Bone marrow (tissue), 2 donors: ENCODE measurements at places on chromosomes 7 and 10.

- no peak for DNase-seq
Measured at GRCh38 chr7:142804728-142805207, 34.0 kb downstream of the PRSS2 start.

- DNase-seq = no peak
Measured at GRCh38 chr7:95335093-95335492, 10.8 kb upstream of the PON1 start.

GRCh38 chr10:52541006-52541473 lies 227.0 kb downstream of the DKK1 start:
- no peak for DNase-seq

DNA sequence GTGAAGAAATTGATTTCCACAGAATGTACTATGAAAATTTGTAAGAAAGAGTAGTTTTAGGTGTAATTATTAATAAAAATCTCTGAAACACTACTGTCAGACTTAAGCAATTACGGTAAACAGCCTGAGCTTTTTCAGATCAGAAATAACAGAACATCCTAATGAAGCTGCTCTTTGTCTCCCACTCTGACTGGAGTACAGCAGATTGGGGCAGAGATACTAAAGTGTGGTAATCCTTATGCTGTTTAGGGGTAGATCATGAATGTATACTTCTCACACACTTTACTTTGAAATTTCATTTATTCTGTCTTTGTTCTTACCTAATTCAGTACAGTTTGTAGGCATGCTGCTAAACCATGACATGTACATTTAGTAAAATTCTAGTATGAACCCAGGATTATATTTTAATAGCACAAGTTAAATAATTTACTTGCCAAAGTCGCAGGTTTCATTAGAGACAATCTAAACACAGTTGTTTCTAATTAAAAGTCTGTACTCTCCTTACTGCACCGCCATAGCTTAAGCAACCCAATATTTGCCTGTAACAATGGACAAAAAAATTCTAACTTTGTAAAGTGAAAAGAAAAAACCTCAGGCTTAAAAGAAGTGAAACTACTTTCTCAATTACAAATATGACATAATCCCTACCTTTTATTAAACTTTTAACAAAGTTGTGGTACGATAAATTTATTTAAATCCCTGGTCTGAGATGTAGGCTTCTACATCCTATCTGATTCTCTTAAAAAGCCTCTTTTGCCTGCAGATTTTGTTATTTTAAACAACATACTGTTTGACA lies 88.8 kb downstream of the KMT2E start:
- no peak for DNase-seq

- no peak for DNase-seq
Measured at GRCh38 chr7:151472644-151473380, 32.9 kb upstream of the CRYGN start.

GRCh38 chr7:118054529-118054928 lies 129.4 kb upstream of the LSM8 start:
- DNase-seq = no peak

GRCh38 chr10:83603708-83604107 lies 535.6 kb upstream of the GHITM start:
- no peak for DNase-seq

- DNase-seq = no peak
Measured at GRCh38 chr10:51672039-51672535, 27.3 kb downstream of the CSTF2T start.

DNA sequence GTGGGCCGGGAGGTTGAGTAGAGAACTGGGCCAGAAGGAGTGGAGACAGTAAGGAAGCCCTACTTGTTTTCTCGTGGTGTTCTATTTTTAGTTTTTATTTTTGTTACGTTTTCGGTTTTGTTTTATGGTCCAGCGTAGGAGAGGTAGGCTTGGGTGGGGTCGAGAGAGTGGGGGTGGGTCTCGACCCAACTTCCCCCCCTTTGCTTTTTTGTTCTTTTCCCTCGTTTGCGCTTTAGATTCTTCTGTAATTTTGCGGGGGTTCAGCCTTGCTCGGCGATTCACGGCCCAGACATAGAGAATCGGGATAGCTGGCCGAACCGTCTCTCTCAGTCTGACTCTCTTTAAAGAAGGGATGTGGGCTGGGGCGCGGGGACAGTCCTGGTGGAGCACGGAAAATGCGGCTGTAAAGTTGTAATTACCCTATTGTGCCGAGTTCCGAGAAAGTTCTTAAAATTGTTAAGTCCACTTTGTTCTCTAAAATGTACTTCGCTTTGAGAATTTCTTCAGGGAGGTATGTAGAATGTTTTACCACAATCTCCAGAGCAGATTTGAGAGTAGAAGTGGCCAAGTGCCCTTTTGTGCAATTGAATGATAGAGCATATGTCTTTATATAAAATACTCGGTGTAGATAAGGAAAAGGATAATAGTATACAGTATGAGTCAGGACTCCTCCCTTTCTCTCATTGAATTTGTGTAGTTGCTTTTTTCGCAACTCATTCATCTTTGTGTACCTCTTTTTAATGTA lies 816 bp downstream of the DMTF1 start:
- DNase-seq = peak; percentile 37

- no peak for DNase-seq
Measured at GRCh38 chr7:32167256-32167655, 97.0 kb upstream of the PDE1C start.

DNA sequence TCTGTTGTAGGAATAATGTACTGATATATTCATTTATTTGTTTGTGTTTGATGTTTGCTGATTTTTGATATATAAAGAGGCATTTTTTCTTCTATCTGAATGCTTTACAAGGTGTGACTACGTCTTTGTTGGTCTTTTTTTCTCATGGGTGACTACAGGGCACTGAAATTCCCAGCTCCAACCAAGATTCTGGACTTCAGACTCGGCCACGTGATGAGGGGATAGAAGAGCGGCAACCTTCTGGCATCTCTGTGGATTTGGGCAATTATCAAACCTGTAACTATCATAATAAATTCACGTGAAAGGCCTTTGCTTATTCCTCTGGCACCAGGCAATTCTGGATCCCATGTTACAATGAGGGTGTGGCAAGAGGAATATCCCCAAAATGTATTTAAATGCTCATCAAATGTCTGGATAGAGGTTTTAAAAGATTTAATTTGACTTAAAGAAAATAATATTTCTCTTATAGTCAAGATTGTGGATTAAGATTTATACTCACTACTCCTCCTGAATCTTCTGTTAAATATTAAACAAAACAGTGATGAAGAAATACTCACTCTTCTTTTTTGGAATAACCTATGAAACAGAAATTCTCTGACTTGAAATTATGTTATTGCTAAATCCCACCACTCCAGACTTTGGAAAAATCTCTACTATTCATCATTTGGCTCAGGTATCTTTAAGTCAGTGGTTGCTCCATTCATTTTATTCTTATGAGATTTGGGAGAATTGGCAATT lies 276.3 kb downstream of the GPR37 start:
- DNase-seq = no peak

GRCh38 chr7:150937848-150938561 lies 40.1 kb downstream of the KCNH2 start:
- no peak for DNase-seq

DNA sequence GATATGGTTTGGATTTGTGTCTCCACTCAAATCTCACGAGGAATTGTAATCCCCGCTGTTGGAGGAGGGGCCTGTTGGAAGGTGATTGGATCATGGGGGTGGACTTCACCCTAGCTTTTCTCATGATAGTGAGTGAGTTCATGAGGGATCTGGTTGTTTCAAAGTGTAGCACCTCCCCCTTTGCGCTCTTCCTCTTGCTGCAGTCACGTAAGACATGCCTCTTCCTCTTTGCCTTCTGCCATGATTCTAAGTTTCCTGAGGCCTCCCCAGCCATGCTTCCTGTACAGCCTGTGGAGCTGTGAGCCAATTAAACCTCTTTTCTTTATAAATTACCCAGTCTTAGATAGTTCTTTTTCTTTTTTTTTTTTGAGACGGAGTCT lies 17.1 kb downstream of the CDNF start:
- DNase-seq = no peak

DNA sequence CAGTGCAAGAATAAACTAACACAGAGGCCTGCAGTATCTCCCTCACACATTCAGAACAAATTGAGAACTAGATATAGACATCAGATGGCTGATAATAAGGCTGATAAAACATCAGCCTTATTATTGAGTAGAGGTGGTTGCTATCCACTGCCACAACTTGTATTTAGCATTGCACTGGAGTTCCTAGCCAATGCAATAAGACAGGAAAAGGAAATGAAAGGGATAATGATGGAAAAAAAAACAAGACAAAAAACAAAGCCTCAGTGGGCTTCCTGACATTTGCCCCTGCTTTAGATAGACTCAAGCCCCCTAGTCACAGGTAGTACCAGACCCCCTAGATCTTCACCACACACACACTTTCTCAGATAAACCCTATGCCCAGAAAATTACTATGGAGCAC lies 33.2 kb upstream of the ELN start:
- no peak for DNase-seq

DNA sequence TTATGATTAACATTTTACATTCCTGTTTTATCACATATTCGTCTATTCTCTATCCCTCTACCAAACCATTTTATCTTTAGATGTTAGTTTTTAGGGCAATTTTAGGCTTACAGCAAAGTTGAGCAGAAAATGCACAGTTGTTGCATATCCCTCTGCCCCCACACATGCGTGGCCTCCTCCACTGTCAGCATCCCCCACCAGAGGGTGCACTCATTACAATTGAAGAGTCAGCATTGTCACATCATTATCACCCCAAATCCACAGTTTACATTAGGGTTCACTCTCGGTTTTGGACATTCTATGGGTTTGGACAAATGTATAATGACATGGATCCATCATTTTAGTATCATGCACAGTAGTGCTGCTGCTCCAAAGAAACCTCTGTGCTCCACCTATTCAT lies 86.4 kb downstream of the WDR37 start:
- no peak for DNase-seq

GRCh38 chr10:68139448-68140272 lies 30.4 kb downstream of the MYPN start:
- DNase-seq = no peak

DNA sequence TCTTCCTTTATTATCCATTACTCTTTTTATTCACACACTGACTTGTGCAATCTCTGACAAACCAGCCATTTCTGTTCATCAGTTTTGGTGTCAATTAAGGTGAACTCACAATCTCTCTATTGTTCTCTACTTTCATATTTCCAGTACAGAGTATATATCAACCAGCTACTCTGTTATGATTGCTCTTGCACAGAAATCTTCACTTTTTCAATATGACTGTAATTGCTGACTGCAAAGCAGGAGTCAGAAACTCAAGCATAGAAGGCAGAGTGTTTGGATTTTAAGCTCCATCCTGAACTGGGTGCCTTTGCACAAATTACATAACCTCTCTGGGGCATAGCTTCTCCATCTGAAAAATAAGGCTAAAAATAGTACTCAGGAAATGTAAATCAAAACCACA lies 1042.0 kb downstream of the GRM8 start:
- DNase-seq = no peak
